AG09319 (cell line): ENCODE measurements at places on chromosomes 12 and 14.

GRCh38 chr14:104355101-104356019 lies 217.0 kb downstream of the KIF26A start:
- DNase-seq = no peak

DNA sequence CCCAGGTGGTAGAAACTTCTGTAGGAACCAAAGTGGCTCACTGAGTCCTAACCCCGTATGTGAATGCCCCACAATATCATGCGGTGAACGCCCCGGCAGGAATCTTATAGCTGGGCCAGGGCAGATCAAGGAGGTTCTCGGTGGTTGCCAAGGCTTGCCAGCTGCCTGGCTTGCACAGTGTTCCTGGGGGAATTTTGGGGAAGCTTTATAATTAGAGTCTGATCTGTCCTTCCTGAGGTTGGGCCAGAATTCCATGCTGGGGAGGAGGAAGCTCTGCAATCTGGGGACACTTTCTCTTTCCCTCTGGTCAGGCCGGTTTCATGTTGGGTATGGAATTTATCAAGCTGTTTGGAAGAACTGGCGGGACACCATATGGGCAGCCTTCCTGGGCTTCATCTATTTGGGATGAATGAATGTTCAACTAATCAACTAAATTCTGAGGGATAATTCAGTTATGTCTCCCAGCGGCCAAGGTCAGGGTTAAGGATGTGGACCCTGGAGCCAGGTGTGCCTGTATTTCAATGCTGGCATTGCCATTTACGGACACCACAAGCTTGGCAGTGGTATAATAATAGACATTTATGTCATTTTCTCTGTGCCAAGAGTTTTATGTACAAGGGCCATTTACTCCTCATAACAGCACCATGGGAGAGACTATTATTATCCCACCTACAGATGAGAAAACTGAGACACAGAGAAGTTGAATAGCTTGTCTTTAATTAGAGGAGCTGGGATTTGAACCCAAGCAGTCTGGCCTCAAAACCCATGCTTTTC lies 54.3 kb downstream of the SVOP start:
- no peak for DNase-seq

- DNase-seq = no peak
Measured at GRCh38 chr14:44854114-44854513, 107.6 kb downstream of the KLHL28 start.

DNA sequence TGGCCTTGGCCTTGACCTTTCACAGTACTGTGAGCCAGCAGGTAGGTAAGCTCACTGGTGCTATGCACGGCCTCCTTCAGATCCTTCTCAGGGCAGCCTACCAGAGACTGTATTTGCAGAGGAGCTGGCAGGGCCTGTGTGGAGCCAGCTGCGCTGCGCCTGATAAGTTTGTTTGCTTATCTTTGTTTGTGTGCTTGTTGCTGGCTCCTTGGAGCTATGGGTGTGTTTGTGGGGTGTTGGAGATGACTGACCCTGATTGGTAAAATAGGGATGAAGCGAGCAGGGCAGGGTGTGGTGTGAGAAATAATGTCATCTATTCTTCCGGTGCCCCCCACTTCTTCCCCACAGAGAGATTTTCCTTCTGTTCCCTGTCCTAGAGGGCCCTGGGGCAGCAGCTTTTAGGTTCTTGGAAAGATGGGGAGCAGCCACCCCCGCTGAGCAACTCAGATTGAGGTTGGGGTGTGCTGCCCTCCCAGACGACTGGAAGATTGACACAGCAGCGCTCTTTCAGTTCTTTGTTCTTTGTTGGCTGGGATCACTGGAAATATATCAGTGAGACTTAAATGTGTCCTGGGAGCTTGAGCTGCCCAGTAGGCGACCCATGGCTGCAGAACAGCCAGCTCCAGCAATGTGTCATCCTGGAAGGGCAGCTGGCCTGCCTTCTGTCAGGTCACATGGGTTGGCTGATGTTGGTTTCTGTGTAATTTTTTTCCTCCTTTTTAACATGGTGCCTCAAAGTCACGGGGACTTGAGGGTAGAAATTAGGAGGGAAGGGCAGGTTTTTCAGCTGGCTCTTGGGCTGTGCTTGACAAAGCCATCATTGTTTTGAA lies 19.6 kb downstream of the MLXIP start:
- no peak for DNase-seq

DNA sequence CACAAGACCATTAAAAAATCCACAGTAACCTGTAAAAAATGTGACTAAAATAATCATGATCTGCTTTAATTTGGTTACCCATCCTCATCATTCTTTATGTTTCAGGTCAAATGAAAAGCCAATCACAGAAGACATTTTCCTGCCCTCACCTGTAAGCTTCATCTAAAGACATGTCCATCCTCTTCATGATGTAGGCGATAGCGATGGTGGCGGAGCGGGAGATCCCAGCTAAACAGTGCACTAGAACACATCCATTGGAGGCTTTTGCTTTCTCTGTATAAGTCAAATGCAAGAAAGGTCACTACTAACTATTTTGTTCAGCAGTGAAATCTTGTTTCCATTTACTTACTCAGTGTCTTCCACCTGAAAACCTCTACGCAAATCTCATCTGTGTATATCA lies 82.6 kb downstream of the DUSP16 start:
- DNase-seq = no peak

DNA sequence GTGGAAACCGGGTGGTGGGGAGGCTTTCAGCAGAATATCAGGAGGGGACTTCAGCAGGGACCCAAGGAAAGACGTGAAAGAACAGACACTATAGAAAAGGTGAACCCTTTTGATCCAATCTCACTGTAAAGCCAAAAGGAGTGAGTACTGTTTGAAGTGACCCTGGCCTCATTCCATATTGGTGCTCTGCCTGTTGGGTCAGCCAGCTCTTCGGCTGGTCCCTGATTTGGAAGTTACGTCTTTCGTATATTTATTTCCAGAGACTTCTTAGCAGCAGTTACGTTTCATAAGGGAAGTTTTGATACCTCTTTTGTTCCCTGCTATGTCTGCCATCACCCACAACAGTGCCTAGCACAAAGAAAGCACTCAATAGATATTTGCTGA lies 21.9 kb downstream of the WNT5B start:
- no peak for DNase-seq

- DNase-seq = peak; percentile 14
Measured at GRCh38 chr14:105203057-105203531, 22.0 kb upstream of the NUDT14 start.

DNA sequence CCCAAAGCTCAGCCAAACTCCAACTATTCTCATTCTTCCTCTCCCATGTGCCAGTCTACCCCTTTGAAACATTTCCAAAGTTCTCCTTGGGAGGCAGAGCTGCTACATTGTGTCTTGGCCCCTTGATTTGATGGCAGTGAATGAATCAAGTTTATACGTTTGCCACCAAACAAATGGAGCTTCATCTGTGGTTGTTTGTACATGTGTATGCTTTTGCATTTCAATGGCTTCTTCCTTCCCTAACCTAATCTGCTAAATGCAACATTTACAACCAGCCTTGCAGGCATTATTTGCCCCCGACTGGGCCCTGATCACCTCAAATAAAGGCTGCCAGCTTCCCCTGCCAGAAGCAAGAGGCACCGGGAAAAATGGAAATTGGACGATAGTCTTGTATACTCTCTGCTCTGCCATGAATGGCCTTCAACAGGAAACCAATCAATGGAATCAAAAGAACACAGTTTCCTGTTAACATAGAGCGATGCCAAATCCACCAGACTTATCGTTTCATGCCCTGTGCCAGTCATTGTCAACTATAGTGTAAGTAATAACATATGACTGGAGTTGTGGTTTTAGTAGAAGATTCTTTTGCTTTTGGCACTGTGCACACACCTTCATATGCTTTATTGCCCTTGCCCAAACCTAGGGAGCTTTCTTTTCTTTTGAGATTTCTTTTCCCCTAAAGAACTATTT lies 97.8 kb downstream of the TMEM30B start:
- DNase-seq = no peak

DNA sequence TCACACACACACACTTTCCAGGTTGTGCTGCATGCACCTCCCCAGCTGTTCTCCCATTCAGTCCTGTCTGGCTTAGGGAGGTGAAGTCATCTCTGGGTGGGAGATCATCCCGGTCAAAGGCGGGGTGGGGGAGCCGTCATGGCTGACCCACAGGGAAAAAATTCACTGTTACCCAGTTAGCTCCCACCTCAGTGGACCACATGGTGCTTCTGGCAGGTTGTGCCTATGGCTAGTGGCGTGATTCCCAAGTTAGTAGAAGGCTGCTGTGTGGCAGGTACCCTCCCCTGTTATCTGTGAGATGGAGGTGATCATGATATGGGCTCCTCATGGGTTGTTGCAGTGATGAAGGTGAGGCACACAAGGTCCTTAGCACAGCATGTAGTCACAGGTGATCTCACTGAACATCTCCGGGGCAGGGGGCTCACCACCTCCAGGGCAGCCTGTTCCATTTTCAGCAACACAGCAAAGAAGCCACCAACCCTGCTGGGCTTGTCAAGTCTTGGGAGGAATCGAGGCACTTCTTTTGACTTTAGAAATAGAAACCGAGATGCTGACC lies 154.9 kb upstream of the CCND2 start:
- DNase-seq = no peak

DNA sequence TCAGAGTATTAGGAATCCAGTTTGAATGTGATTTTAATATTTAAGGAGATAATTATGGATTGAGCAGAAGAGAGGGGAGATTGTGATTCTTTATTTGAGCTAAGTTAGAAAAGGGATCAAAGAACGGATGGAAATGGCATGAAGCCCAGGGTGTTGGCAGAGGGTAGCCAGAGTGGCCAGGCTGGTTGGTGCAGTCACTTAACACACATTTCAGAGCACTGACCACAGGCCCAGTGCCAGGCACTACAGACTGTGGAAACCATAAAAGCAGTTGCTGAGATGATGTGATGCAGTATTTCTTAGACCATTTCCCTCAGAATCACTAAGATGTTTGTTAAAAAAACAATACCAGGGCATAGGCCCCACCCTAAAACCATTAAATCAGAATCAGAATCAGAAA lies 167.7 kb upstream of the AMIGO2 start:
- DNase-seq = no peak
